Stimulated activated CD8-positive, alpha-beta memory T cell treated with anti-CD3 and anti-CD28 coated beads, Interleukin-15, amount 100 ng/mL, for 1 hour (primary cell): ENCODE measurements at places on chromosomes 12 and 14.

DNA sequence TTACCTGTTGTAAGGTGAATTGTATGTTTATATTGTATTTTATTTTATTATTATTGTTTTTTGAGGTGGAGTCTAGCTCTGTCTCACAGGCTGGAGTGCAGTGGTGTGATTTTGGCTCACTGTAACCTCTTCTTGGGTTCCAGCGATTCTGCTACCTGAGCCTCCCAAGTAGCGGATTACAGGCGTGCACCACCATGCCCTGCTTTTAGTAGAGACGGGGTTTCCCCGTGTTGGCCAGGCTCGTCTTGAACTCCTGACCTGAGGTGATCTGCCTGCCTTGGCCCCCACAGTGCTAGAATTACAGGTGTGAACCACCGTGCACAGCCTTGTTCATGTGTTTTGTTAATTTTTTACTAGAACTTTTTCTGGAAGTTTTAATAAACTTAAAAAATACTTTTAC lies 3.8 kb downstream of the ATF7IP start:
- no peak for DNase-seq

GRCh38 chr14:92954933-92955332 lies 32.0 kb downstream of the CHGA start:
- no peak for DNase-seq

- no peak for DNase-seq
Measured at GRCh38 chr14:24298892-24299254, 707 bp downstream of the DHRS1 start.

DNA sequence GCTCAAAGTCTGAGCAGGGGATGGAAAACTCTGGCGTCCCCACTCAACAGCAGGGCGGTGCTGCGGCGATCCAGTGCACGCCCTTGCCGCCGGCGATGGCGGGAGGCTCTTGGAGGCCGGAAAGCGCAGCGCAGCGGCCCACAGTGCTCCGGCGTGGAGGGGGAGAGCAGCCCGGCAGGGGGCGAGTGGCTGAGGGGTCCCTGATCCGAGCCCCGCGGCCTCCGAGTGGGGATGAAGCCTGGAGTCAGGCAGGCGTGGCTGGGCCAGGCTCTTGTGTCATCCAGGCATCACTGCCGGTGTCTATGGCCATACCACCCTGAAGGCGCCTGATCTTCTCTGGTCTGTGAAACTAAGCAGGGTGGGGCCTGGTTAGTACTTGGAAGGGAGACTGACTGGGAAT lies 183.1 kb downstream of the ALG10 start:
- DNase-seq: no peak

DNA sequence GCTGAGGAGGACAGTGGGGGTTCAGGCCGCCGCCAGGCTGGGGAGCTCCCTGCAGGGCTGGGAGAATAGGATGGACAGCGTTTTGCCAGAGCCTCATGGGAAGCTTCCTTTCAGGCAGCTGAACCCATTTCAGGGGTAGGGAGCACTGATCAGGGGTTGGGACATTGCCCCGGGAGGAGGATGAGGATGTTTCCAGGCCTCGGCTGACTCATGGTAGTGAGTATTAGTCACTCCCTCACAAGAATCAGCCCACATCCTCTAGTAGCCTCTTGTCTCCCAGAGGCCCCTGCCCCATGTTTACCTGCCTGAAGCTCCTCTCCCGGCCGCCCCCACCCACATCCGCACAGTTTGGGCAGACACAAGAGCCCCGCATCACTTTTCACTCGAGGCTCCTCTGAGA lies 89.8 kb downstream of the ZFP36L1 start:
- DNase-seq: no peak

GRCh38 chr14:82710267-82710841 lies 1176.7 kb upstream of the SEL1L start:
- DNase-seq: no peak

DNA sequence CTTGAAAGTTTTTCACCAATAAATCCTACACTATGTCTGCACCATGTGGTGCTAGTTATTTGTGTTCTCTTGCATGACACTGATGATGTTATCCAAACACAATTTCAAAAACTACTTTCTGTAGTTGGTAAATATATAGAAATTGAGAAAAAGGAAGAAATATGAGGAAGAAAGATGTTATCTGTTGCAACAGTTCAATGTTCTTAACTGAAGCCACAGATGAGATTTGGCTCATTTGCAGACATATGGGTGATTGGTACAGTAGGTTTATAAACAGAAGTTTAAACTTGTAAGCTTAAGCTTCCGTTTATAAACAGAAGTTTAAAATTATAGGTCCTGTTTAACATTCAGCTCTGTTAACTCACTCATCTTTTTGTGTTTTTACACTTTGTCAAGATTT lies at the start of gene CLEC12A:
TSS of gene CLEC12A (plus strand) at position 229 of the 400 bp plus-strand sequence. CDS start 188 bp downstream, outside the sequence.
- no peak for DNase-seq

DNA sequence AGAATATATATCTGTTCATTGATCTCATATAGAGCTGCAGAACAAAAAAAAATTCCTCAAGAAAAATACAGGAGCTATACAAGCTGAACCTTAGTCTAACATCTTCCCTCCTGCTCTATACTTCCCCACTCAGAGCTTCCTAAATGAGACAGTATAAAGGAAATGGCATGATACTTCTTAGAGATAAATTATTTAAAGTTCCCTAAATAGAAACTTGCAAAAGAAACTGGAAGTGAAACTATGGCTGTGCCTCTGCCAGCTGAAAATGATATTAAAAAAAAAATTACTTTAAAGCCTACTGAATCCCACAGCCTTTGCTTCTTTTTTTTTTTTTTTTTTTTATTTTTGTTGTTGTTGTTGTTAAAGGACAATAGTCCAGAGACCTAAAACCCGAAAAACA lies 11.6 kb upstream of the NEK9 start:
- DNase-seq: no peak

GRCh38 chr14:61894452-61895077 lies 132.3 kb downstream of the SNAPC1 start:
- peak; percentile 20 for DNase-seq

GRCh38 chr14:20551606-20552005 lies 9.2 kb downstream of the RNASE9 start:
- DNase-seq: no peak

DNA sequence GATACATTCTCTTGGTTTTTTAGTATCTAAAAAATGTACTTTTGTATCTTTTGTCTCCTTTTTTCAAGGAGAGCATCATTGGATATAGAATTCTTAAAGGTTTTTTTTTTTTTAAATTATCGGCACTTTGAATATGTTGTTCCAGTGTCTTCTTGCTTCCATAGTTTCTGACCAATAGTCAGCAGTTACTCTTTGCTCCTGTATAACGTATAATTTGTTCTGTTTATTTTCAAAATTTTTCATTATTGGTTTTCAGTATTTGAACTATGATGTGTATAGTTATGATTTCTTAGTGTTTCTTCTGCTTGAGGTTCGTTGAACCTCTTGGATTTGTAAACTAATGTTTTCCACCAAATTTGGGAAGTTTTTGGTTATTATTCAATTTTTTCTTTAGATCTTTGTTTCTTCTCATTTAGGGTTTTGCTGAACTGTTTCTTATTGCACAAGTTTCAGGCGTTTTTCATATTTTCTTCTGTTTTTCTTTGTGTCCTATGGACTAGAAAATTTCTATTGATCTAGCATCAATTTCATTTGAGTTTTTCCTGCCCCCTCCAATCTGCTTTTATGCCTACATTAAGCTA lies 93.9 kb downstream of the PLBD1 start:
- no peak for DNase-seq

GRCh38 chr14:50836515-50836914 lies 5.6 kb upstream of the NIN start:
- no peak for DNase-seq

GRCh38 chr14:92481811-92482555 lies 31.6 kb upstream of the RIN3 start:
- DNase-seq: no peak
